ENCODE measurements at places on chromosomes 13 and 19. TPM values are rescaled to one million over a fixed set of nuclear protein-coding genes. Genes with fewer than 3 reads are reported as not detected.

DNA sequence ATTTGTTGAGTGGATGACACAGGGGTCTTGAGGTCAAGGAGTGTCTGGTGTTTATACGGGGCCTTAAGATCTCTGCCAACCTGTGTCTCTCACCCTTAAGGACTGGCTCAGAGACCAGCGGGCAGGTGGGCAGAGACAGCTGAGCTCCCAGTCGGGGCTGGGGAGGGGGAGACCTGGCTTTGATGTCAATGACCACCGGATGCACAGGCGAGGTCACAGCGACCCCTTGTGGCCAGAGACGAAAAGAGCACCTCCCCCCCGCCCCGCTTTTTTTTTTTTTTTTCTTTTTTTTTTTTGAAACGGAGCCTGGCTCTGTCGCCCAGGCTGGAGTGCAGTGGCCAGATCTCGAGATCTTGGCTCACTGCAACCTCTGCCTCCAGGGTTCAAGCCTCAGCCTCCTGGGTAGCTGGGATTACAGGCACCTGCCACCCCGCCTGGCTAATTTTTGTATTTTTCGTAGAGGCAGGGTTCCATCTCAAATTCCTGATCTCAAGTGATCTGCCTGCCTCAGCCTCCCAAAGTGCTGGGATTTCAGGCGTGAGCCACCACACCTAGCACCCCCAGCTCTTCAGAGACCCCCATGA is 12.1 kb upstream of the KLK14 start:
- no peaks in the 10 kb centered on the region for H3K27me3 ChIP-seq
- H3K36me3 ChIP-seq, result peaks cover 19% of the 10 kb centered on the region
- H3K4me1 ChIP-seq, result no peaks in the 10 kb centered on the region
- H3K4me3 ChIP-seq, result no peak overlapping the region
- no peak overlapping the region for H3K27ac ChIP-seq
- DNase-seq, result no peak

DNA sequence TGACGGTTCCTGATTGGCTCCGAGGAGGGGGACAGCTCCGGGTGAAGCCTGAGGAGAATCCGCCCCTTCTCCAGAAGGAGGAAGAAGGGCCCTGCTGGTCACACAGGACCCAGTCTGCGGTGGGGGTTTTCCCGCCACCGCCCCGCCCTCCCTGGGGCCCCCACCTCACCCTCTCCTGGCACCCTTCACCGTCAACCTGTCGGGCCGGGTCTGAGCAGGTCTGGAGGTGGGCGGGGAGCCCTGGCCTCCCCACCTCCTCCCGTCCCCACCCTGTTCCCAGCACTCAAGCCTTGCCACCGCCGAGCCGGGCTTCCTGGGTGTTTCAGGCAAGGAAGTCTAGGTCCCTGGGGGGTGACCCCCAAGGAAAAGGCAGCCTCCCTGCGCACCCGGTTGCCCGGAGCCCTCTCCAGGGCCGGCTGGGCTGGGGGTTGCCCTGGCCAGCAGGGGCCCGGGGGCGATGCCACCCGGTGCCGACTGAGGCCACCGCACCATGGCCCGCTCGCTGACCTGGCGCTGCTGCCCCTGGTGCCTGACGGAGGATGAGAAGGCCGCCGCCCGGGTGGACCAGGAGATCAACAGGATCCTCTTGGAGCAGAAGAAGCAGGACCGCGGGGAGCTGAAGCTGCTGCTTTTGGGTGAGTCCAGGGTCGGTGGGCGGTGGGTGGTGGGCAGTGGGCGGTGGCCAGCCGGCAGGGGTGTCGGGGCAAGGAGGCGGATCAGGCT is at the start of gene GNA15:
TSS of gene GNA15 (plus strand) at position 73 of the 723 bp plus-strand sequence. CDS start at position 491, 418 bp downstream.
- H3K4me3 ChIP-seq, result peak within 1 kb of the TSS; percentile 22
- H3K27ac ChIP-seq, result no peak within 1 kb of the TSS
- no peaks in the 10 kb centered on the region for H3K36me3 ChIP-seq
- peaks cover 4% of the 10 kb centered on the region for H3K4me1 ChIP-seq
- H3K27me3 ChIP-seq, result peaks cover 12% of the 10 kb centered on the region

DNA sequence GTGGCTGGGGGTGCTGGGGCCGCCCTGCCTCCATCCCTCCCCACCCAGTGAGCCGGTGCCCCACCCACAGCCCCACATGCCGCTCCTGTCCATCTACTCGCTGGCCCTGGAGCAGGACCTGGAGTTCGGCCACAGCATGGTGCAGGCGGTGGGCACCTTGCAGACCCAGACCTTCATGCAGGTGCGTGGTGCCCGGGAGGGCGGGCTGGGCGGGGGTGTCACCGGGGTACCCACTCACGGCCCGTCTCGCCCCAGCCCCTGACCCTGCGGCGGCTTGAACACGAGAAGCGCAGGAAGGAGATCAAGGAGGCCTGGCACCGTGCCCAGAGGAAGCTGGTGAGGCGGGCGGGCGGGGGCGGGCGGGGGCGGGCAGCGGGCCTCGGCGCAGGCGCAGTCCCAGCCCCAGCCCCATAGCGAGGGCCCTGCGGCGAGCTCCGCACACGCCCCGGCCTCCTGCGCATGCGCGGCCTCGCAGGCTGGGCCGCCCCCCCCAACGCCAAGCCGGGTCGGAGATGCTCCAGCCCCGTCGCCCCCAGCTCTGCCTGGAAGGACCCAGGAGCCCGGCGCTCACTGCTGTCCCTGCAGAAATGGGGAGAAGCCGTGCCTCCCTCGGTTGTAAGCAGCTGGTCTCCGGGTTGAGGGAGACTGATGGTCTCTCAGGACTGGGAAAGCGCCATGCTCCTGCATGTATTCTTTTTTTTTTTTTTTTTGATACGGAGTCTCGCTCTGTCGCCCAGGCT is 7.7 kb downstream of the ARHGAP45 start:
- H3K36me3 ChIP-seq, result no peaks in the 10 kb centered on the region
- peak; percentile 94 for DNase-seq
- no peak overlapping the region for H3K27ac ChIP-seq
- peak overlapping the region; percentile 46 for H3K4me3 ChIP-seq

DNA sequence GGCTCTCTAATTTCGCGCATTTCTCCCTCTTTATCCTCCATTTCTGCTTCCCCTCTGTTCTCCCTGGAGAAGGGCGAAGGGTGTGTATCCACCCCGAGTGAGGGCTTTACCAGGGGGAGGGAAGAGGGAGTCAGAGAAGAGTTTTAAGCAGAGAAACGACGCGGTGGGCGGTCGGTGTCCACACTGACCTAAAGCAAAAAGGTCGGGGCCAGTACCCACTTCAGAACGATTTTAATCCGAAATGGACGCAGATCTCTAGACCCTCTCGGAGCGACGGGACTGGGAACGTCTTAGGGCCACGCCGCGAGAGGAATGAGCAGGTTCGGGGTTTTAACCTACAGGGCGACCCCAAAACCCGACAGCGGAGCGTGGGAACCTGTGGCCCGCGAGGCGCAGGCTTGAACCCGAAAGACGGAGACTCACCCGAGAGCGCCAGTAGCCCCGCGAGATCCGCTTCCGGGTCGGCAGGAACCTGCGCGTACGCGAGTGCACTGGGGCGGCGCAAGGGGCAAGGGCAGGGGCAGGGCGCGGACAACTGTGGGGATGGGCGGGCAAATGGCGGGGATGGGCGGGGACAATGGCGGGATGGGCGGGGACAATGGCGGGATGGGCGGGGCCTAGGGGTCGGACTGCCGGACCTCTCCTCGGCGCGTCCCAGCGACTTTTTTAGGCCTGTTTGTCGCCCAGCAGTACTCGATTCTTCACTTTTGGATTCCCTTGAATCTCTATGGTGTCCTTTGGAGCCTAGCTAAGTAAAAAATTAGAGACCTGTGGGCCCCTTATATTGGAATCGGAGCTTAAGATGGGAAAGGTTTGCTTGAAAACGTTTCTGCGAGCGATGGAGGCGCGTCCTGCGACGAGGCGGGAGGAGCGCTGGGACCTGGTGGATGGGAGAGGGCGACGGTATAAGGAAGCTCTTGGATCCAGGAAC is at the start of gene ZNF677:
TSS of gene ZNF677 (minus strand) at position 463 of the 931 bp plus-strand sequence. CDS start 3,323 bp downstream, outside the sequence.
- peaks cover 9% of the 10 kb centered on the region for H3K4me1 ChIP-seq
- H3K27me3 ChIP-seq, result no peaks in the 10 kb centered on the region
- H3K4me3 ChIP-seq, result peak within 1 kb of the TSS; percentile 92
- peak; percentile 96 for DNase-seq
- peak within 1 kb of the TSS; percentile 84 for H3K27ac ChIP-seq

GRCh38 chr13:33644581-33645543 is 173.1 kb upstream of the RFC3 start:
- no peaks in the 10 kb centered on the region for H3K36me3 ChIP-seq
- peak overlapping the region; percentile 74 for H3K27ac ChIP-seq
- H3K4me3 ChIP-seq, result no peak overlapping the region
- DNase-seq, result no peak

DNA sequence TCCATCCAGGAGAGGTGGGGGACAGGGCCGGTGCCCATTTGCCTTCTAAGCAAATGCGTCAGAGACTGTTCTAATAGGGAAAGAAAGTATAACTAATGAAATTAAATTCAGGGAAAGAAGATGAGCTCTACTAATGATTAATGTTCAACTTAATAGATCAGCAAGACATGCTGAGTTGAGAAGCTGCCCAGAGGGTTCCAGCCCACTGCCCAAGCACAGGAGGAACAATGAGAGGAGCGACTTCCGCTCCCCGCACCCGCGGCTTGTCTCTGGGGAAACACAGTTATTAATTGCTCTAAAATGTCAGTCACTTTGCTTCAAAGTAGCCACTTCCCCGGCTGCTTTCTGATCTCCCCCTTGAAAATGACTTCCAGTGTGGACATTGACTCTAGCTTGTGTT is 331.3 kb downstream of the UQCRFS1 start:
- no peaks in the 10 kb centered on the region for H3K36me3 ChIP-seq
- DNase-seq, result no peak
- no peak overlapping the region for H3K4me3 ChIP-seq

DNA sequence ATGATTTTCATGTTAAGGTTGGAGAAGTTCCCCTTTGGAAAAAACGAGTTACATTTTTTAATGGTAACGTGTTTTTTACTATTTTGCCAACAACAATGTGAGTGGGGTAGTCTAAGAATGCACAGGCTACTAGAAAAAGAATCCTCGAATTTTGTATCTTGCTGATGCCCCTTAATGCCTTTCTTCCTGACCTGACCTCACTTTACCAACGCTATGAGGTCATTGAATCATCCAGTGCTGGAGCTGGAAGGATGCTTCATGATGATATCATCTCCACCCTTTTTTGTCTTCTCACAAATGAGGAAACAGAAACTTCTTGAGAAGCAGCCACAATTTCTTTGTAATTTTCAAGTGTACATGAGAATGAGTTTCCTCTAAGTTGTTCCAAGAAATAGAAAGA is 8.2 kb upstream of the UBL3 start:
- H3K27me3 ChIP-seq, result no peaks in the 10 kb centered on the region
- no peaks in the 10 kb centered on the region for H3K4me1 ChIP-seq

DNA sequence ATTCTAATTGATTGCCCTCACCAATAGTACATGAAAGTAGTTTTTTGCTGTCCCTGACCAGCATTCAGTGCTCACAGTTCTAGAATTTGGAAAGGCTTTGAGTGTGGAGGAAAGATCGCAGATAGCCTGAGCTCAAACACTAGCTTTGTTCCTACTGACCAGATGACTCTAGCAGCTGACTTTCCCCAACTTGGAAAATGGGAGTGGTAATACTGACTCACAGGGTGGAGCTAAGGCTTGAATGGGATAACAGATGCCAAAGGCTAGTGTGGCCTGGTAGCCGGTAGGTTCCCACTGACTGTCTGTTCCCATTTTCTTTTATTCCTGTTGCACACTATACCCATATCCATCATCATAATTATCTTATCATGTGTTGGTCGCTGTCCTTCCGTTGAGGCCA is 3.7 kb downstream of the ZSCAN22 start:
- peaks cover 13% of the 10 kb centered on the region for H3K36me3 ChIP-seq
- no peak for DNase-seq

GRCh38 chr13:47890146-47890814 is 110.8 kb downstream of the SUCLA2 start:
- no peak overlapping the region for H3K27ac ChIP-seq
- DNase-seq, result no peak
- no peaks in the 10 kb centered on the region for H3K4me1 ChIP-seq

DNA sequence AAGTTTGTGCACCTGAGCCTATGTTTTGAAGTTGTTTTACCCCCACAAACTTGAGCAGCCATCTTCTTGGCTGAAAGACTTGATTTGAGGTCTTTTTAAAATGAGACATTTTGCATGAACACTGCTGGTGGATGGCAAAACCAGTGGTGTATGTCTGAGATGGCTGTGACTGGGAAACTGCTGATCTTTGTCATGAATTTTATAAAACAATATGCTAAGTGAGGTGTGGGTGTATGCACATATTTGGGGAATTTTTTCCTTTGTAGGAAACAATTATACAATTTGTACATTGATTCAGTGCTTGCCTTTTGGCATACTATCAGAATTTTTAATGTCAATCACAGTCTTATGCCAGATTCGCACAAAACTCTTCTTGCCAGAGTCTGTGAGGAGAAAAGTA is 52.5 kb downstream of the ZAR1L start:
- H3K27ac ChIP-seq, result peak overlapping the region; percentile 77
- DNase-seq, result no peak

- DNase-seq, result no peak
- no peaks in the 10 kb centered on the region for H3K4me1 ChIP-seq
- H3K27me3 ChIP-seq, result no peaks in the 10 kb centered on the region
- H3K36me3 ChIP-seq, result no peaks in the 10 kb centered on the region
- H3K4me3 ChIP-seq, result no peak overlapping the region
These were observed 140.4 kb downstream of the PCDH20 start for GRCh38 chr13:61275251-61275650.

DNA sequence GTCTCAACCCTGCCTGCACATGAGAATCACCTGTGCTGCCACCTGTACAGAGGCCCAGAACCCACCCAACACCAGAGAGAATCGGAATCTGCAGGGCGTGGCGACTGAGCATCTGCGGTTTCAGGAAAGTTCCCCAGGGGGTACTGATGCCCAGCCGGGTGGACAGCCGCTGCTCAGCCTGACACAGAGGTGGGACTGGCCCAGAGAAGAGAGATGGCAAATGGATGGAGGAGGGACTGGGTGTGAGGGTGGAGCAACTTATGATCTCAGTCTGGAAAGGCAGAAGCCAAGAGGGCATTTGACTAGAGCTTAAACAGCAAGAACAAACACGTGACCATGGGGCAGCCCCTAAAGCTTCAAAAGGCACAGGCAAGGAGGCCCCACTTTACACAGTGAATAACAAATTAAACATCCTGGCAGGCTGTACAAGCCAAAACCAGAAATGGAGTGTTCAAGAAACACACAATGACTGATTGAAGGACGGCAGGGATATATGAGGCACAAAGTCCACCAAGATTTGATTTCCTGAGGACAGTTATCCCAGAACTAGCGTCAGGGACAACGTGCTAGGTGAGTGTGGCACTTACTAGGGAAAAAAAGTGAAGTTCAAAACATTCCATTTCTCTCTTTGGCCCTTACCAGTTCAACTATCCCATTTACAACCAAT is 3.1 kb downstream of the RANBP3 start:
- H3K27ac ChIP-seq, result no peak overlapping the region
- no peak overlapping the region for H3K4me3 ChIP-seq
- H3K4me1 ChIP-seq, result peaks cover 73% of the 10 kb centered on the region

- H3K4me1 ChIP-seq, result peaks cover 27% of the 10 kb centered on the region
- no peak for DNase-seq
- H3K27ac ChIP-seq, result peak overlapping the region; percentile 80
- no peaks in the 10 kb centered on the region for H3K27me3 ChIP-seq
These were observed 13.8 kb upstream of the ASF1B start for GRCh38 chr19:14150041-14150769.

SSC5D gene
- total RNA-seq, result 19.1 TPM

KIR3DL1 gene
- not detected for total RNA-seq

TNFSF13B gene
- 3.6 TPM for total RNA-seq

IFNL1 gene
- not detected for total RNA-seq

ATP4A gene
- not detected for total RNA-seq

TMEM255B gene
- total RNA-seq, result 4.1 TPM

CILP2 gene
- total RNA-seq, result 0.52 TPM

SHISA2 gene
- total RNA-seq, result 0.83 TPM

ZNF226 gene
- total RNA-seq, result 13.5 TPM
